ENCODE measurements at places on chromosomes 11 and 22. TPM values are rescaled to one million over a fixed set of nuclear protein-coding genes. Genes with fewer than 3 reads are reported as not detected.

DNA sequence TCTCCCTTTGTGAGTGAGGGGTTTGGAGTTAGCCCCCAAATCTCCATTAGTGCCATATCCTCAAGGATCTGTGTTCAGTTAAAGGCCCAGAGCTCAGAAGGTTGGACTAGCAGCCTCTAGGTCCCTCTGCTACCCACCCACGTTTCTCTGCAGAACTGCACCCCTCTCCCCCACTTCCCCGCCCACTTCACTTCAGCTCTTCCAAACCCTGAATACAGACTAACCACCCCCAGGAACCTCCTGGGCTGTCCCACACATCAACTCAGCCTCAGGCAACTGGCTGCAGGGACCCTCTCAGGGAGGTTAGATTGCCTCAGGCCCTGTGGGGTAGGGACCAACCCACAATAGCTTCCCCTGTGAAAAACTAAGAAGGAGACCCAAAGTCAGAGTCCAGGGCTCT, 840 bp downstream of the VPREB3 start:
- no peak for DNase-seq

- DNase-seq = no peak
These were observed 38.3 kb downstream of the AMOTL1 start for GRCh38 chr11:94806419-94806818.

ZFTA gene
- 20.3 TPM for total RNA-seq

GRCh38 chr11:11169715-11170351, 183.2 kb downstream of the CSNK2A3 start:
- no peak for DNase-seq

SCGB1C1 gene
- not detected for total RNA-seq

TYR gene
- total RNA-seq = not detected

DNA sequence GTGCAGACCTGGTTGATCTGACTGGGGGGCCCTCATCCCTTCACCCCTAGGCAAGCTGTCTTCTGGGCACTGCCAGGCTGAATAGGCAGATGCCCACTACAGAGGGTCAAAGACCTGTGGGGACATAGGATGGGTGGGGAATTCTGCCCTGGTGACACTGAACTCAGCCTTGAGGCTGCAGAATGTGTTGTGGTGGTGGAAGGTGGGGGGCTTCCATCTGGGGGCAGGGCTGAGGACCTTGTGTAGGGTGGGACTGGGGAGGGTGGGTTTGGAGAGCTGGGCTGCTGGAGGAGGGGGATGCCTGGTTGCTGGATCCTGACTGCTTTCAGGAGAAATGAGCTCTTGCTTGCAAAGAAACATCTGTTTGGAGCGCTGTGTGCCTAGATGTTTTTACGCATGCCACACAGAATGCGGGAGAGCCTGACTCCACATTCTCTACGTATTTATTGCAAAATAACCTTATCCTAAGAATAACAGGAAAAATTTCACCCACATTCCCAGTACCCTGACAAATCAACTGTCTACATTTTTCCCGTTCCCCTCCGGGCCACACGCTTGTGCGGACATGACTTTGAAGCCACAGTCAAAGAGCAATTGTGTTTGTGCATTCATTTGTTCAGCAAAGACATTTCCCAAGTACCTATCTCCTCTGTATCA, 18.3 kb downstream of the SMIM38 start:
- no peak for DNase-seq

GRCh38 chr11:64458997-64459396, 100.0 kb downstream of the RPS6KA4 start:
- DNase-seq = peak; percentile 45

INS gene
- total RNA-seq = not detected

DNA sequence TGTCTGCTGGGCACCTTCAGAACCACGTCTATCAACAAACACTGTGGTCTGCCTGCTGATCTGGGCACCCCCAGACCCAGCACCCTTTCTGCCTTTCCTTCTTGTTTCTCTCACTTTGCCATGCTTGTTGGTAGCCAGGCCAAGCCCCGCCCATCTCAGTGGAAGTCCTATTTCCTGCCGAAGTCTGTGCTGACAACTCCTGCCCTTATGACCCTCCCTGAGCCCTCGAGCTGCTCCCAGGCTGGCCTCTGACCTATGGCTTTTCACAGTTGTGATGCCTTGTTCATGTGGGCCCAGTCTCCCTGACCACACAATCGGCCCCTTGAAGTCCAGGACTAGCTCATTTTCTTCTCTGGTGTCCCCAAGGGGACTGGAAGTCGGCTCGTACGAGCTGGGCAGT, 132.1 kb downstream of the DSCAML1 start:
- no peak for DNase-seq

OR52A1 gene
- total RNA-seq = not detected

DNA sequence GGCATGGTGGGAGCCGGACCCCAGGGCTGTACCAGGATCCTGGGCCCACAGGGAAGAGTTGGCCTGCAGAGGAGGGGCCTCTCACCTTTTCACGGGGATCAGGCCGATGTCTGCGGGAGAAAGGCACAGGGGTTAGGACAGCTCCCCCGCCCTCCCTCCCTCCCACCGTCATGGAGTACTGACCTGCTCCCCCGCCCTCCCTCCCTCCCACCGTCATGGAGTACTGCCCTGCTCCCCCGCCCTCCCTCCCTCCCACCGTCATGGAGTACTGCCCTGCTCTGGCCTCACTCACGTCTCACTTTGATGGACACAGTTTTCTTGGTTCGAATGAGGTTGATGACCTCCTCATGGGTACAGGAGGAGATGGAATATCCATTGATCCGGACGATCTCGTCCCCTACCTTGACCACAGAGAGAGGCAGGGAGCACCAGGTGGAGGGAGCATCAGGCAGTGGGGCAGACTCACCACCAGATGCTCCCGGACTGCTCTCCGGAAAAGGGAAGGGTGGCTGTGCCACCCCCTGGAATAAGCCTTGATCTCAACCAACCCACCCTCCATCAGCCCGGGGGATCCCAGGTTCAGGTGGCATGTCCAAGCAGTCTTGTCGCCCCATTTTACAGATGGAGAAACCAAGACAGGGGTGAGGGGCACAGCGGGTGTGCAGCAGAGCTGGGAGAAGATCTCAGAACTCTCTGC, 17.1 kb downstream of the USH1C start:
- DNase-seq = no peak

TRABD gene
- 39.1 TPM for total RNA-seq

DNA sequence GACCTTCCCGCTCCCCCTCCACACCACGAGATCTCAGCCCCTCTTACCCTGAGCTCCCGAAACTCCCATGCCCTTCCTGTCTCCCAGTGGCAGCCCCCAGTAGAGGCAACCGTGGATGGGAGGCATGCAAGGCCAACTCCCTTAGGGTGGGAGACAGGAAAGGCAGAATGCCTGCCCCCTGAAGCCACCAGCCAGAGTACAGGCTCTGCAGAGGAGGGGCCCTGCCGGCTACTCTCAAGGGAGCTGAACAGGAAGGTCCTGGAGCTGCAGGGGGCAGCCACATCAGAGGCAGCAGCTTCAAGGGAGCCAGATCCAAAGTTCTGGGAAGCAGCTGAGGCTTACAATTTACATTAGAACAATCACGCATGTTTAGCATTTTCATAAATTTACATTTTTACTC, 38.3 kb downstream of the PDE2A start:
- DNase-seq = no peak

- DNase-seq = no peak
These were observed 111.2 kb downstream of the LRRC32 start for GRCh38 chr11:76559346-76559745.

DNA sequence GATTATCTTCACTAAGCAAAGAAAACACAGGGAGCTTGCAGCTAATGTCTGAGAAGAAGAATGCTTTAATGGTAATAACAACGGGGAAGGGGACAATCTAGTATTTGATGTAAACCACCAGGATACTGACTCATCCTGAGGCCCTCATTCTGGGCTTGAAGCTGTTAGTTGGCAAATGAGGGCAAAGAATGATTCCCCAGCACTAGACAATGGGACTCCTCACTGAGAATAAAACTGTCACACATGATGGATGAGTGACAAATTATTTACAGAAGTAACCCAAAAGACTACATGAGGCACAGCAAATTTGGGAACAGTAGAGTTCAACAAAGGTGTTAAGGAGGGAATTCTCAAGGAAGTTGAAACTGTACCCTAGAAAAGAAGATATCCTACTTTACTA, 76.3 kb downstream of the FAM168A start:
- no peak for DNase-seq

GRCh38 chr11:47259232-47259977, 1.6 kb downstream of the NR1H3 start:
- DNase-seq = peak; percentile 75

WNT7B gene
- total RNA-seq = not detected

ROBO4 gene
- total RNA-seq = 0.10 TPM

DNA sequence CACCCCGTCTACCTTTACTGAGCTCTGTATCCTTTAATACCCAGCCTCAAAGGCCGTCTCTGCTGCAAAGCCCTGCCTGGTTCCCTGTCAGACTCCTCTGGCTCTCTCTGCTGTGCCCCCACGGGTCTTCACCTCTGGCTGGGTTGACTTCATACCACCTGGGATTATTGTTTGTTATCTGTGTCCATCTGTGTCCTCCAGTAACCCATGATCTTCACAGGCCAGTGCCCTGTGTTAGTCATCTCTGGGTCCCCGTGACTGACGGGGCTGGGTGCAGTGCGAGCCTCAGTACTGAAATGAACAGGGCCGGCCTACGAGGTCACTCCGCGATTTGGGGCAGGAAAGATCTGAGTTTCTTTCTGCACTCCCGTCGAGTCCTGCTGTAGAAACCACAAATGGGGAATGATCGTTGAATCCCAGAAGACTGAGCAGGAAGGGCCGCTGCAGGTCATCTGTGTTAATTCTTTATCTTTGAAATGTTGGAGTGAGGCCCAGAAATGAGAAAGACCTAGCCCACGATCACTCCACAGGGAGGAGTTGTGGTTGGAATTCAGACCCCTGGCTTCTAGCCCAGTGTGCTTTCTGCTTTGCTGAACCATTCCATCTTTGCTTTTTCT, 12.3 kb upstream of the TUB start:
- peak; percentile 85 for DNase-seq

GRCh38 chr11:108131993-108132392, 10.6 kb downstream of the ACAT1 start:
- DNase-seq = no peak

OR5T2 gene
- total RNA-seq = not detected

PNPLA5 gene
- total RNA-seq = not detected

SLC5A4 gene
- total RNA-seq = not detected

GRCh38 chr11:35038211-35038928, 100.6 kb upstream of the CD44 start:
- DNase-seq = no peak

- peak; percentile 69 for DNase-seq
These were observed 2.9 kb upstream of the ARFGAP2 start for GRCh38 chr11:47179655-47179991.

GRCh38 chr11:59216641-59217564, 4.2 kb upstream of the MPEG1 start:
- no peak for DNase-seq

DNA sequence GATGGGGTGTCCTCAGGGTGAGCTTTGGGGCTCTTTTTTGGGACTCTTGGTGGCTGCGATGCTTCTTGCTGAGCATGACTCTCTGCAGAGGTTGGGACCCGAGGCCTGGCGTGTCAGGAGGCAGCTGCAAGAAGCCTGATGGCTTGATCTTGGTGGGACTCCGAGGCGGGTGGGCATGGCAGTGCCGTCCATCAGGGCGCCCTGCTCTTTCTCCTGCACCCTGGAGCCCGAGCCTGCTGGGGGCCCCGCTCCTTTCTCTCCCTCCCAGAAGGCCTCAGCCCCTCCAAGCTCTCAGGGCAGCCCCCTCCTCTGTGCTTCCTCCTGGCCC, 432.7 kb downstream of the TBC1D22A start:
- no peak for DNase-seq
